ENCODE measurements at places on chromosomes 4 and X.

DNA sequence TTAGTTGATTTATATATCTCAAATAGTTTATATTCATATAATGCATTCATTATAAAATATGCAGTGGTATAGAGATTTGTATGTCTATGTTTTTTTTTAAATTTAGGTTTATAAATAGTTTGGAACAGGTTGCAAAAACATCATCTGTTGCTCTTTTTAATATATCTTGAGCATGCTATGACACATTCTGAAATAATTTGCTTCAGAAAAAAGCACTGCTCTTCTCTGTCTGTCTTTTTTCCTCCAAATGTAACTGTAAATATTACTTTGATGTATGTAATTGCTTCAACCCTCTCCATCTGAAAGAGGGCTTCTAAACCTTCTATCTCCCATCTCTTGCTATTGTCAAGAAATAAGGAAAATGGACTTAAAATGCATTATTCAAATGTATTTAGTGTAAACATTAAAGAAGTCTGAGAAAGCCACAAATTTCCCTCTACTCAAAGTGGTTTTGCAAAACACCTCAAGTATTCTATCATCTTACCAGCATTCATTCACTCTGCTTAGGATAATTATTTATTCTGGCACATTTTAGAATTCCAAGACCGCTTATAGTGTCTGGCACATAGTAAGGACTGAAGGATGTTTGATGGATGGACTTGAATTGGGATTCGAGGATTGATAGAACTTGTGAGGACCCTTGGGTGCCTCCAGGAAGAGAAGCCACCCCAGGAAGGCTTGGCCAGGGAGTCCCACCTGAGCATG is 87.8 kb downstream of the CLNK start:
- no peak for DNase-seq

DNA sequence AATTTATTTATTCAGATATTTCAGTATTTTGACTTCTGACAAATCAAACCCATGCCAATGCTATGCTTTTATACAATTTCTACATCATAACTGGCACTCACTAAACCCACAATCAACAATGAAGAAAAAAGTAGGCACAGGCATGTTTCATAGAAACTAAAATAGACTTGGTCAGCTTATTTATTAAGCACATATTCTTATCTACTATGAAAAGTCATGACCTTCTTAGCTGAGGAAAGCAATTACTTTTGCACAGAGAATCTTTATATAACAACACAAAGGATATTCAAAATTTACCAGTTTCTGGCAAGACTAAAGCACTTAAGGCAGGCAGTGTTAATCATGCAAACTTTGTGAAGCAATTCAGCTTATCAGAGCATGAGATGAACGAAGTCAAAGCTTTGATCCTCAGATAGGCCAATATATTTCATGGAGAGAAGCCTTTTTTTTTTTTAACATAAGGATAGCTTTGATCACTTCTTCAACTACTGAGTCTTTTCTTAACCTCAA is 490.6 kb downstream of the INPP4B start:
- no peak for DNase-seq

GRCh38 chr4:6059375-6059805 is 41.2 kb upstream of the C4orf50 start:
- DNase-seq, result no peak

DNA sequence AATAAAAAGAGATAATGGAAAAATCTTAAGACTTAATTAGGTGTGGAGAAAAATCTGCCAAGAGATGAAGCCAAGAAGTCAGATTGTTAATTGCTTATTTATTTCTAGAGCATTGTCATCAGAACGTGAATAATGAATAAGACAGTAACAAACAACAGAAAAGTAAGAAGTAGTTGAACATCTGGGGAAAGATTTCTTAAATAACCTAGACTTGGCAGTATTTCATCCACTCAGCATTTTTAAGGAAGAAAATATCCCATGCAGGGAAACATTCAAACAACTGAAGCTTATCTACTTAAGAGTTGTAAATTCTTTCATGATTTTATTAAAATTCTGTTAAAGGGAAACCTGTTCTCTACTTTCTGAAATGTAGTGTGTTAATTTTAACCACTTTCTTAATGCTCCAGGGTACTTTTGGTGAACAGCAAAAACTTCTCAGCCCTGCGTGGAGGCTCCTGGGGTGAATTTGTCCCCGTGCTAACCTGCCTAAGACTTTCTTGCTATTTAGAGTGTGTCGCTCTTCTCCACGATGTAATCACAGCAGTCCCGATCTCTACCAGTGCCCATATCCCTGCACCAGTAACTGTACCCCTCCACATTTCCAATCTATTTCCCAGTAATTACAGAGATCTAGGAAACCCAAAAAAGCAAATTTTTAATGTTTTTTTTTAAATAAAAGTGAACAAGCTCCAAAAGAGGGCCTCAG is 124.6 kb downstream of the CORIN start:
- DNase-seq, result no peak

DNA sequence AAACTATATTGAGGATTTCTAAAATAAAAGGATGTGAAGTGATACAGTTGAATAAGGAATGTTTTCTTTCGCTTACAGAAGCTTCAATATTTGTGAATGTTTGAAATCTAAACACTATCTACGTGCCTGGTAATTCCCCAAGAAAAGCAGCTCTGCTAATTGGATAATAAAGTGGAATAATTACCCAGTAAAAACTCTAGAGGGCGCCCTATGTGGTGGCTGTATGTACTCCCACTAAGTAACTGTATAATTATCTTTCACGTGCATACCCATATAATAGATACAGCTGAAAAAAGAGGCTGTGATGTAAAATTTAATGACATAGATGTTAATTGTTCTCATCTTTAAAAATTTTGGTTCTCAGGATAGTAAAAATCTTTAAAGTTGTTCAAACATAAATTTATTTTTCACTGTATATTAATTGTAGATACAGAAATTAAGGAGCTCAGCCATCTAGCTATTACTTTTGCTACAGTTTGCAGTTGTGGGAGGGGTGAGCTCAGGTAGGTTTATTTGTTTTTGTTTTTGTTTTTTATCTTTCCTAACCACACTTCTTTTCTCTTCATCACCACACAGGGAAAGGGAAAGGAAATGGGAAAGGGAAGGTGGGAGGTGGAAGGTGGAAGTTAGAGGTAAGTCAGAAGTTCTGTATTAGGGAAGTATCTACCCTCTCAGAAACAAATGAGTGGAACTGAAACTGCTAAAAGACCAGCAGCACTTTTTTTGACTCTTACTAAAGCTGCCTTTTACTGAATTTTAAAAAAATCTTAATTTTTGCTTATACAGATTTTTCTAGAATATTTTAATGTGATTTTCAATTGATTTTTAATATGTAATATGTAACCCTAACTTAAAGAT is 151.7 kb upstream of the RPS6KA6 start:
- no peak for DNase-seq

DNA sequence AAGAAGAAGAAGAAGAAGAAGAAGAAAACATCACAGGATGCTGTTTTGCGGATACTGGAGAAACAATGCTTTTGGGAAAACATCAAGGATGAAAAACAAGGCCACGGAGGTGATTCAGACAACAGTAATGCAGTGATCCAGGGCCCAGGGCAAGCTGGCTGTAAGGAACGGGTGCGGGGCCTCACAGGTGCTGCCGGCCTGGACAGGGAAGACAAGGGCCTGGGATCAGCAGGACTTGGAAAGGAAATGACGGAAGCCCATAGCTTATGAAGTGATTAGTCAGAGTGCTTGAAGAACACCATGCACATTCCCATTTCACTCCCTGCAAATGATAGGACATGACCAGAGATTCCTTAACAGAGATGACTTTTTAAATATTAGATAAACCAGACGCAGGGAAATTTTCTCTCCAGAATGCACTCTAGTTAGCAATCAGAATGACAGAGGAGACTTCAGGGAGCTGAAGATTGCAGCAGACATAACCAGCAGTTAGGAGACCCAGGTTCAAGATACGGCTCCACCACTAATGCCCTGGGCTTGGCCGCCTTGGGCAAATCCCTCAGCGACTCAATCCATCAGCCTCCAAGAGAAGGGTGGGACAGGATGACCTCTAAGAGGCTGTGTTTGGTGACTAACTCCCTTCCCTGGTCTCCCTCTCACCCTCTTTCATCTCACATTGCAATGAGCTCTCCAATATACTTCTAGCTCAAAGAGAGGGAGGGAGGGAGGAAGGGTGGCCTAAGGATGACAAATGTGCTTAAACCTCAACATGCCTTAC is 54.1 kb downstream of the APBB2 start:
- DNase-seq, result no peak

GRCh38 chr4:183416879-183417755 is 27.3 kb upstream of the CDKN2AIP start:
- DNase-seq, result no peak

GRCh38 chr4:113674733-113675132 is 86.8 kb downstream of the CAMK2D start:
- peak; percentile 27 for DNase-seq

DNA sequence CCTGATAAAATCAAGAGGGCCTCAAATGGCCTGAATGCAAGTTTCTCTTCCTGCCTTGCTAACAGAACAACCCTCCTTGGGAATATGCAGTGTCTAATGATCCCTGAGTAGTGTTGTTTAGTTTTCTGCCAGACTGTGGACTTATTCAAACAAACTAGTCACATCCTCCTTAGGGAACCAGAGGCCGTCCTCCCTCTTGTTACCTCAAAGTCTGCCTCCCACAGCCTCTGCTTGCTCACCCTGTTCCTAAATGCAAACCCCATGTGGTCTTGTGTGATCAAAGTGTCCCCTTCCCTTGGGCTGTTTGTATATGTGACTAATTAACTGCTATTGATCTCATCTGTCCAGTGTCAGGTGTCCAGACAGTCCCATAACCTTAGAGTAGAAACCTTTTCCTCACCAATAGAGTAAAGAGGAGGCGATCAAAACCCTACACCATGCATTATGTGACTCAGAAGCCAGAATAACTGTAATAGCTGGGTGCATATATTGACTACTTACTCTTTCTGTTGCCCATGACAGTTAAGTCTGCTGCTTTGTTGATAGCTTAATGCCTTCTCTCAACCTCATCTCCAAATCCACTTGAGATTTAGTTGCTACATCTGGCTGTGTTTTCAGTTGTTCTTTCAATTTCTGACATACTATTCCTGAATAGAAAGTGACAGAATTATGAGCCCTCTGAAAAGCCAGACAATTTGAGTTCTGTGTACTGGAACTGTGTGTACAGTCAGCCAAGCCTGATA is 473.0 kb upstream of the NWD2 start:
- DNase-seq, result peak; percentile 12

- DNase-seq, result no peak
These were observed 46.8 kb upstream of the FAM9C start for GRCh38 chrX:13091111-13091765.

DNA sequence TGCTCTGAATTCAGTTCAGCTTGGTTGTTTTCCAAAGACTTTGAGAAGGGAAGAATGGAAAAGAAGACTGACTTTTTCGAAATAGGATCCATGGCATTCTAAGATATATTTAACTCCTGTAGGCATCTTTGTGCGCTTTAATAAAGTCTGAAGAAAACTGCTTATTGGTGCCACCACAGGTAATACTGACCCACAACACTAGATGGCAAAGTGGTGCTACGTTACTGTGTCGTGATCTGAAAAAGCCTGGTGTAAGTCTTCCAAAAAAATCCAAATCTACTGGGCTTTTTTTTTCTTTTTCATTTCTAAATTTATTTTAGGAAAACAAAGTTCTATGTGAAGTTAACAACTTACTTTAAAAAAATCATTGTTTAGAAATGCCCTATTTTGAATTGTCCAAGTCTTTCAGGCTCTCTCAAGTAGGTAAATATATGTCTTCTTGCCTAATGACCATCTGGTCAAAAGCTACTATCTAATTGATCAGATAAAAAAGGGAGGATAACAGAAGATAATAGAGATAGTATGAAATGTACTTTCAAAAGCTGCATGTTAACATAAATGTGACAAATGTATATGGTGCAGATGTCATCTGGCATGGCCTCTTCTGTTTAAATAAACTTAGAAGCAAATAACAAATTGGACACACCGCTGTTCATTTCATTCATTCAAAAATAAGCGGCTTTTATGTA is 47.0 kb upstream of the MID1IP1 start:
- DNase-seq, result peak; percentile 43

GRCh38 chr4:73213916-73214653 is 44.5 kb downstream of the ANKRD17 start:
- DNase-seq, result no peak

DNA sequence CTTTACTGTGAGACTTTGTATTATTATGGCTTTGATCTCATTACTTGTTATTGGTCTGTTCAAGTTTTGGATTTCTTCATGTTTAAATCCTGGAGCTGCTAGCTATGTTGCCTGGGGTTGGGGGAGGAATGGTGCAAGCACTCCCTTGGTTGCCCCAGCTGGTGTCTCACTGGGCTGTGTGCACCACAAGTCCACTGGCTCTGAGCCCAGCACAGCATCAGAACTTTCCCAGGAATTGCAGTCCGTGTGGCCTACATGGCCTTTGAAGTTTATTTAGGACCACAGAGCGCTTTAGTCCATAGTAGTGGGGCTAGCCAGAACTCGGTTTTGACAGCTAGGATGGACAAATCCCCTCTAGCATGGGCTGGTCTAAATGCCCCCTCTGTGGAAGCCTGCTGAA is 278.8 kb upstream of the RPS6KA3 start:
- no peak for DNase-seq

DNA sequence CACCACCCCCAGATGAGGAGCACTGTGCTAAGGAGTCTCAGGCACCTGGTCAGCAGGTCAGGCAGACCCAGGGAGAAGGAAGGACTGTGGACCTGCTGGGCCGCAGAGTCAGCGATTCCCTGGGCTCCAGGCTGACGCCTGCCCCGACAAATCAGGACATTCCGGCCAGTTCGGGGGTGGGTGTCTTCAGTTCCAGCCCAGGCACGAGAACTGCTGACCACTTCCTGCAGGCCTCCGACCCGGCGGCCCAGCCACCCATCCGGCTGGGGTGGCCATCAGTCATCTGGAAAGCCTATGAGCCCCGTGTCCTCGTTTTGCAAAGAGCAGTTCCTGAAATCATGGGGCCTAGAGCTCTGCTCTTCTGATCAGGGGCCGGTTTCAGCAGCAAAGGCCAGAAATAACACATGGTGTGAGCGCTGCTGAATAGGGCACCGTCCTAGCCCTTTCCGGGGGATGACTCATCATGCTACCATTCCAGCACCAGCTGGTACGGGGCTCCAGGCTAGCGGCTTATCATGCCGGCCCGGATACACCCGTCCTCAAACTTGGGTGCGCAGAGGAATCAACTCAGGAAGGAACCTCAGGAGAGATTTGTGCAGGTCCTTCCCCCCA is 7.8 kb upstream of the SH3TC1 start:
- no peak for DNase-seq

DNA sequence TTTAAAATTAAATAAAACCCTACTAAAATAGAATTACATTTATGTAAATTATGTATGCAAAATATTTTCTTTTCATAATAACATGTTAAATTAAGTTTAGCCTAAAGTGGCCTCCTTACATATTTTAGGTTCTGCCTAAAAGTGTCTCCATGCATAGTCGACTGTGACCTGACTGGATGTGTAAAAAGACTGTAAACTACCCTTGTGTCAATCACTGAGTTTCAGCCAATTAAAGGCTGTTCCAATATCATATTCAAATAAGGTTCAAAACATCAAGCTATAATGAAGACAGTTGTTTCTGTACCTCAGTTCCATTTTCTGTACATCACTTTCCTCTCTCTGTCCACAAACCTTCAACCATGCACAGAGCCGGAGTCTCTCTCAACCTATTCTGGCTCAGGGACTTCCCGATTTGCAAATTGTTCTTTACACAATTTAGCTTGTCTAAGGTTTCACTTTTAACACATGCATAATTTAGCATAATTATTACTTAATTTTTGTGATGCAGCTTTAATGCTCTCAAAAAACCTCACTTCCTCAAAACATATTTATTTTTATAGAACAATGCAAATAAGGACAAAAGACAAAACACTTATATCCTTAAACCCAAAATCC is 60.1 kb downstream of the SH3RF1 start:
- no peak for DNase-seq

Measured in retina (tissue), 1 donor.